ENCODE measurements at places on chromosomes 4 and X. TPM values are rescaled to one million over a fixed set of nuclear protein-coding genes. Genes with fewer than 3 reads are reported as not detected.

The PNMA3 gene
- total RNA-seq: 1.7 TPM

The OPHN1 gene
- total RNA-seq: 3.1 TPM

The GRID2 gene
- total RNA-seq: not detected

The CCDC160 gene
- 0.63 TPM for total RNA-seq

The TIGD4 gene
- 0.14 TPM for total RNA-seq

The YTHDC1 gene
- 46.1 TPM for total RNA-seq

The EDNRA gene
- 11.7 TPM for total RNA-seq

The RRH gene
- total RNA-seq: not detected
